Neuronal stem cell (in vitro differentiated cells): ENCODE measurements at places on chromosomes 4 and X.

DNA sequence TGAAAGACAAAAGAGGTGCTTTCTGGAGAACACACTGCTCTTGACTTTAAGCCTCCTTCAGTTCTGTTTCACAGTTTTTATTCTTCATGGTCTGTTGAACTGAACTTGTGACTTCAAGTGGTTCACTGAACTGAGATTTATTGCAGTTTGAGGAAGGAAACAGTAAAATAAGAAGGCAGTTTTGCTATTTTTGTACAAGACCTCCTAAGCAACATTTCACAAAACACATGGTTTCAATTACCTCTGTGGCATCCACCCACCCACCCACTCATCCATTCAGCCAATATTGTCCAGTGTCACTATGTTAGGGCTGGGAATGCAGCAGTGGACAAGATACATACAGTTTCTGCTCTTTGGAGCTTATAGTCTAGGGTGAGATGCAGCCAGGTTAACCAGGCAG is 131.3 kb downstream of the IL1RAPL2 start:
- DNase-seq = no peak

GRCh38 chrX:4655743-4656142 is 942.3 kb upstream of the PRKX start:
- DNase-seq = no peak

- no peak for DNase-seq
Observed at GRCh38 chrX:16251782-16252181, 84.5 kb downstream of the MAGEB17 start.

DNA sequence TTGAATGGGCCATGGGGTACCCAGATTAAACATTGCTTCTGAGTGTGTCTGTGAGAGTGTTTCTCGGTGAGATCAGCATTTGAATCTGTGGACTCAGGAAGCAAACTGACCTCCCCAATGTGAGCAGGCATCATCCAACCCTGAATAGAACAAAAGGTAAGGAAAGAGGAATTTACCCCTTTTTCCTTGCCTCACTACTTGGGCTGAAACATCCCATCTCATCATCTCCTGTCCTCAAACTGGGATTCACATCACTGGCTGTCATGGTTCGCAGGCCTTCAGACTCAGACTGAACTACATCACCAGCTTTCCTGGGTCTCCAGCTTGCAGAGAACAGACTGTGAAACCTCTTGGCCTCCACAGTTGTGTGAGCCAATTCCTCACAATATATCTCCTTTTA is 47.1 kb downstream of the TEC start:
- DNase-seq = no peak

GRCh38 chr4:15035159-15035558 is 32.9 kb downstream of the CPEB2 start:
- no peak for DNase-seq

GRCh38 chrX:138711399-138712347 is at the start of gene FGF13:
FGF13 (minus strand) TSS chrX:138711717; CDS start chrX:138711003, 714 bp downstream.
- DNase-seq = peak; percentile 48

DNA sequence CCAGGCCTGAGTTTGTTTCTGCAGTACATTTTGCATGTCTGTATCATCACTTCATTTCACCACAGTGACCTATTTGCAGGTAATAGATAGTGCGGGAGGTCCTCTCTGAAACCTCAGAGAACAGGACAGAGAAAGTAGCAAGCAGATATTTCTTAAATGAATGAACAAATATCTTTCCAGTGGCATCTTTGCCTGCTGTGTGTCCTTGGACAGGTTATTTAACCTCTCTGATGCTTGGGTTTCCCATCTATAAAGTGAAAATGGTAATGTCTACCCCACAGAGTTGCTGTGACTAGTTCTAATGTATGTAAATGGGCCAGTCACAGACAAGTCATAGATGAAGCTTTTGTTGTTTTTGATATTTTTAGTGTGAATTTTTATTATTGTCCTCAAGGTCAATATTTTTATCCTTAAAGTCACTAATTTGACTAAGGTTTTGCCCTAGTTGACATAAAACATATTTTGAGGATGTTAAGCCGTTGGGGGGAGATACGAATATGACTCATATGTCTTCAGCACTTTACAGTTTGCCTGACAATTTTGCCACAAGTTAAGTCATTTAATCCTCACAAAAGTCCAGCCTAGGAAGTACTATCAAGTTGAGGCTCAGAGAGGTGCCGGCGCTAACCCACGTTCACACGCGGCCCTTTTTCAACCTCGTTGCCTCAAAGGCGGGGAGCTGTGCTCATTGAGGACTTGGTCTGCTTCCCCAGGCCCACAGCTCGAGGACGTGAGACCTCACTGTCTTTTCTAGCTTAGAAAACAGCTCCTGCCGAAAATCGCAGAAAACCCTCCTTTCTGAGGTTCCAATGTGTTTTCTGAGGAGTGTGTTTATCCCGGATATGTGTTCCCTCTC is 126.7 kb upstream of the STX18 start:
- no peak for DNase-seq

- DNase-seq = no peak
Observed at GRCh38 chr4:145735347-145735675, 55.4 kb downstream of the C4orf51 start.

- DNase-seq = no peak
Observed at GRCh38 chr4:186095406-186095805, 9.1 kb upstream of the FAM149A start.

GRCh38 chrX:33211356-33212260 is at the start of gene DMD:
DMD (minus strand) TSS chrX:33211549; CDS start chrX:33211312, 237 bp downstream.
- no peak for DNase-seq

GRCh38 chr4:153258750-153259149 is 54.5 kb downstream of the TRIM2 start:
- no peak for DNase-seq

GRCh38 chrX:123260920-123261418 is 76.9 kb downstream of the GRIA3 start:
- DNase-seq = no peak

- no peak for DNase-seq
Observed at GRCh38 chr4:185999207-185999606, 69.7 kb upstream of the TLR3 start.

DNA sequence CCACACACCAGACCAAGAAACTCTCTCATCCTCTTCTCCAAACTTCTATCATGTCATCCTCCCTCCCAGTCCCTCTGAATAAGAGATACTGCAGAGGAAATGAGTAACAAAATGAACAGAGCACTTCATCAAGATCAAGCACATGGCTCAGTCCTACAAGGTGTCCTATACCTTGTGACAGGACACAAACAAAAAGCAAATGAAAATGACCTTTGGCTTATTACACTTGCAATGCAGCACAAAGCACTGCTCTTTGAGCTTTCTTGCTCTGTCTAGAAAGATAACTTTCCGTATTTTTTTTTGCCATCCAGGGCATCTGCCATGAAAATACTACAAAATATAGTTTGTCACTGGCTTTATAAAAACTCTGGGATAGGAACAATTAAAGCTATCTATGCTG is 402.7 kb downstream of the HNRNPD start:
- no peak for DNase-seq

DNA sequence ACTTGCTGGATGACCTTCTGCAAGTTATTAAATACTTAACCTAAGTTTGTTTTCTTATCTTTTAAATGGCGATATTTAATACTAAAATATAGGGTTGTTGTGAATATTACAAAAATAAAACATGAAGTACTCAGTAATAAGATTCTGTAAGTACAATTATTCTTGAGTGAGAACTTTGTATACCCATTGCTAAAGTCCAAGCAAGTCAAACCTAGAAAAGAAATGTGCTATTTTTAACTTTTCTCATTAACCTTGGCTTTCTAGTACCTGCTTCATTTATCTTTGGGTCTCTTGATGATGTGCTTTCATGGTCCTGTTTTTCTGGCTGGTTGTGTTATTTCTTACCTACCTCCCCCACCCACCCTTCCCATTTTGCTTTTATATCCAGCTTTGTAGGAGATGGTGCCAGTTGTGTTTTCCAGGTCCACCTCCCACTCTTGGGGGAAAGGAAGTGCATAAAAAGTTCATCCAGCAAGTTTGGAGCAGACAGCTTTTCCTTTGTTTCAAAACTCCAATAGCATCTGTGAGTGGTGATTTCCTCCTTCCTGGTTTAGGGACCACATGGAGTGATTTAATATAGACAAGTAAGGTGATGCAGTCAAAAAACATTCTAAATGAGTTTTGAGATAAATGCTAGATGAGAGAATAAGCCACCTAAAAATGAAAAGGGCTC is 7.5 kb upstream of the CXCL8 start:
- DNase-seq = no peak

- DNase-seq = no peak
Observed at GRCh38 chr4:3201718-3202702, 46.9 kb upstream of the MSANTD1 start.

DNA sequence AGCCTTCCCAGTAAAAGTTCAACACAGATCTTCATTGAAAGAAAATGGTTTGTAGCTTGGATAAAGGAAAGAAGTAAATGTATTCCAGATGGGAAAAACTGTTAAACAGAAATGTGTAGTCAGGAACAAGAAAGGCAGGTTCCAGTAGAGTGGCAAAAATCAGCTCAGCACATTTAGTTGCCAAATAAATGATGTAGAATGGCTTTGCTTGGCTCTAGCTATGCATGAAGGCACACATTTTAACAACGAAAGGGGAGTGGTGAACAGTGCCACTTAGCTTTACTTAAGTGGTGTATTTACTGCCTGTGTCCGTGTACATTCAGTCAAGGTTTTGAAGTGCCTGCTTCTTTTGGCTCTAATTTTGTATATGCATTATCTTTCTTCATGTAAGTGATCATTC is 644.5 kb upstream of the ATOH1 start:
- no peak for DNase-seq
